Left renal cortex interstitium (tissue), 4 donors: ENCODE measurements at places on chromosomes 3 and 15. TPM values are rescaled to one million over a fixed set of nuclear protein-coding genes. Genes with fewer than 3 reads are reported as not detected.
A peak's percentile ranks its signal among the peaks of the same experiment; 100 is the strongest.

CCR5 gene
- polyA plus RNA-seq, result 0.43 TPM

DNA sequence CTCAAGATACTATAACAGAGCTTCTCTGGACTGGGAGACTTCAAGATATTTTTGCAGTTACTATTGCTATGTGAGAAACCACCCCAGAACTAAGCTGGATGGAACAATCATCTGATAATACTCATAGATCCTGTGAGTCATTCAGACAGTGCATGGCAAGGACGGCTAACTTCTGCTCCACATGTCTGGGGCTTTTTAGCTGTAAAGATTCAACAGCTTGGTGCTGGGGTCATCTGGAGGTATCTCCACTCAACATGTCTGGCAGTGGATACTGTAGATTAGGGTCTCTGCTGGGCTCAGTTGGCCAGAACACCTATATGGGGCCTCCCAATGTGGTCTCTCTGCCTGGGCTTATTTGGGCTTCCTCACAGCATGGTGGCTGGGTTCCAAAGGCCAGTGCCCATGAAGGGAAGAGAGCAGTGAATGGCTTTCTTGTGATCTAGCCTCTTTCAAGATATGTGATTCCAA lies 117.3 kb upstream of the SLC7A14 start:
- DNase-seq, result no peak

CRABP1 gene
- polyA plus RNA-seq, result 73.0 TPM

DNA sequence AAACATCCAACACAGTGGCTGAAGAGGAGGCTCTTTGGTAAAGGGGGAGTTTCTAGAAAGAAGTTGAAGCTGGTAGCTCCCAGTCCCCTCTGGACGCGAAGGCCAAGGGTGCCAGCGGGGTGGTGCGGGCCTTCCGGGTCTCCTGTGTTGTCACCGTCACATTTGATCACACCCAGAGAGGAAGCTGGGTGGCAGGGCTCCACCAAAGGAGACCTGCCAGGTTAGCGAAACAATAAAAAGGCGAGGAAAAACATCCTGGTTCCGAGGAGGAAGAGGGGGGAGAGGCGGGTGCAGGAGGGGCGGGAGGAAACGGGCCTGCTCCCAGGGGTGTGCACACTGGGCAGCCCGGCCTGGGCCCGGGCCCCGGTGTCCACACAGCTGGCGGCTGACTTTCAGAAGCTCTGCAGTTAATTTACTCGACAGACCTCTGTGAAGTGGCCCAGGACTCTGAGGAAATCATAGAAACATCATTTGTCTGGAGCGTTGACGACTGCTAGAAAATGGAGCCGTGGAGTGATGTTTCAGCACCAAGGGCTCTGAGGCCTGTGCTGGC lies 12.1 kb downstream of the HEG1 start:
- DNase-seq, result no peak

GRCh38 chr3:67798412-67798811 lies 144.0 kb upstream of the SUCLG2 start:
- no peak for DNase-seq

PPM1L gene
- 9.2 TPM for polyA plus RNA-seq

- no peak for DNase-seq
Observed at GRCh38 chr3:67518236-67518635, 136.2 kb downstream of the SUCLG2 start.

DNA sequence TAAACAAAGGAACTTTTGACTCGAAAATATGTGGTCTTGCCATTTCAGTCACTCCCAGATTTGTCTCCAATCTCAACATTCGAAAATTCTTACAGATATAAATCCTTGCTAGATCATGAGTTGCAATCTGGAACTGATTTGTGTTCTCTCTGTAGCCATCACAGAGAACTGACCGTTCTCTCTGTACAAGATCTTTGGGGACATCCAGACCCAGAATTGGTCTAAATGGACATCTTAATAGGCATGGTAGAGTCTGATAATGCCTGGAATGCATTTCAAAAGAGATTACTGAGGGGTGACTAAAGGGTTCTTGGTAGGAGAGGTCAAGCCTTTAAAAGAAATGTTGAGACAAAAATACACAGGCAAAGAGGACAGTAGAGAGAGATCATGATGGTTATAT lies 7.2 kb upstream of the MEF2A start:
- no peak for DNase-seq

GRCh38 chr3:192914848-192915247 lies 2.8 kb downstream of the MB21D2 start:
- no peak for DNase-seq

DNA sequence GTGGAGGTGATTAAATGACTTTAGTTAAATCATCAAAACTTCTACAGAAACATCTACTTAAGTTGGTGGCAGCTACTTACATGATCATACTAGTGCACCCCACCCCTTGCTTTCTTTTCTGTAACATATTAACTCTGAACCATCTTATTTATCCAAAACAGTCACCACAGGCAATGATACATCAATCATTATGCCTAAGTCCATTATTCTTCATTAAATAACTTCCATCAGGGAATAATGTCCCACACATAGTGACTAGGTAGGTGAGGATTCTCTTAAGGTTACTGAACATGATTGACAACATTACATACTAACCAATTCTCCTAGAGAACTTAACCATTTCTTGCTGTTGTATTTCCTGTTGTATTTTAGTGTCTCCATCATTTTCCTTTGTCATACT lies 210.2 kb downstream of the NR1D2 start:
- no peak for DNase-seq

TMCC1 gene
- polyA plus RNA-seq, result 25.5 TPM

- no peak for DNase-seq
Observed at GRCh38 chr3:170941551-170941950, 33.1 kb upstream of the EIF5A2 start.

GRCh38 chr15:101820781-101821180 lies 8.8 kb downstream of the OR4F15 start:
- no peak for DNase-seq

DNA sequence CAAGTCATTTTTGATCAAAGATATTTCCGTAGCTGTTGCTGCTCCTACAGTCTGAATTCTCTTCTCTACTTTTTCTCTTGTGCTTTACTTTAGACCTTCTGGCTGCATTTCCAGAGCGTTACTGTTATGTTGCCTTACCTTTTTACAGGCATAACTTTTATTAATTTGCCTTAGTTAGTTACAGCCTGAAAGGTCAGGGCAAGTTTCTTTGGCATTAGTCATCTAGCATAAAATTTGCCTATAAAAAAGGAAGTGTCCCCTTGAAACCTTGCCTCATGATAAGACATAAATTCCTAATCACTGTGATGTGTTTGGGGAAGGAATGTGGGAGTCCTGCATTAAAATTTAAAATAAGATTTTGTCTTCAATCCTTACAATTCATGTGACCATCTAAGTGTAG lies 618.5 kb downstream of the NR2F2 start:
- no peak for DNase-seq

LMAN1L gene
- polyA plus RNA-seq, result not detected

DNA sequence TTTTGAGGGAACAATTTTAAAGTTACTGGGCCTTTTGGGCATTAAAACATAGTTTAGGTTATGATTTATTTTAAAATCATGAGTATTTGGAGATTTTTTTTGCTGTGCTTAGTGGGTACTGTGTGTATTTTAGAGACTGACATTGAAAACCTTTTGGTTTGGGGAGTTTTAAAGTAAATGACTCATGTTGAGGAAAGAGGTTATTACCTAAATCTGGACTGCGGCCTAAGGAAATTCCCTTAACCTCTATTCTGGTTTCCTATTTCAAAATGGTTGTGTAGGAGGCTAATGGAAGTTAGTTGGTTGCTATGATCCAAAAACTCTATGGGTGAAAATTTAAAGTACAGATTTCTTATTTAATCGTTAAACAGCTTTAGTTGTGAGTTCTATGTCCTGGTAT lies 57.3 kb upstream of the DPH6 start:
- no peak for DNase-seq

UACA gene
- 102 TPM for polyA plus RNA-seq

DNA sequence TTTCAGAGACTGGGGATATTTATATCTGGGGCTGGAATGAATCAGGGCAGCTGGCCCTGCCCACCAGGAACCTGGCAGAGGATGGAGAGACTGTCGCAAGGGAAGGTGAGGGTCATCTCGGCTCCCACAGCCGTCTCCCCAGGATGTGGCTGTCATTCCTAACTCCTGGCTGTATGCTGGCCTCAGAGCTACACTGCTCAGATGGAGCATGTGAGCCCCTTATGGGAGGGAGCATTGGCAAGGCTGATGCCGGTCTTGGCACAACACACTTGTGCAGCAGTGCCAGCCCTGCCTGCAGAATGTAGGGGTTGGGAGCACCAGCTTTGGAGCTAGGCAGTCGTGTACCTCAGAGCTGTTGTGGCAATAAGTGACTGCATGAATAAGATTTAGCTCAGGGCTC lies 5.2 kb downstream of the RCCD1 start:
- DNase-seq, result no peak

ROPN1B gene
- not detected for polyA plus RNA-seq

DNA sequence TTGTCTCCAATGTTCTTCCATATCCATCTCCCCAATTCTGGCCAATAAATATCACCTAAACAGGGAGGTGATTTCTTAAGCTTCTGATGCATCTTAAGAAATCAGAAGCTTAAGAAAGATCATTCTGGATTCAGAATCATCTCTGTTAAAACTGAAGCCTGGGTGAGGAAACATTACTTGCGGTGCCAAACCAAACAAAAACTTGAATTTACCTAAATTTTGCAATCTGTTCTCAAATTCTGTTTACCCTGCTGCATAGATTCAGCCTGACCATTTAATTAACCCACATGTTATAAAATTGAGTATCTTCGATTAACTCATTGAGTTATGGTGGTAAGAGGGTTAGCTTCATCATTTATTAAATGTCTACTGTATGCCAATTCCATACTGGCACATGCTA lies 204.4 kb upstream of the ZNF385D start:
- DNase-seq, result no peak

ZIC1 gene
- not detected for polyA plus RNA-seq

- DNase-seq, result peak; percentile 28
Observed at GRCh38 chr3:45583021-45583851, 11.3 kb upstream of the LIMD1 start.

DNA sequence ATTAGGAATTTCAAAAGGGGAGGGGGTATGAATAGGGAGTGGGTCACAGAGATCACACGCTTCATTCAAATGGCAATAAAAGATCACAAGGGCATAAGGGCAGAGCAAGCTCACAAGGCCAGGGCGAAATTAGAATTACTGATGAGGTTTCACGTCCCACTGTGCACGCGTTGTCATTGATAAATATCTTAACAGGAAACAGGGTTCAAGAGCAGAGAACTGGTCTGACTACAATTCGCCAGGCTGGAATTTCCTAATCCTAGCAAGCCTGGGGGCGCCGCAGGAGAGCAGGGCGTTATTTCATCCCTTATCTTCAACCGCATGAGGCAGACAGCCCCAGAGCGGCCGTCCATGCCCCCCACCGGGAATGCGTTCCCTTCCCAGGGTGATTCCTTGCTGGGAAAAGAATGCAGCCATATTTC lies 18.1 kb upstream of the SMCO1 start:
- DNase-seq, result no peak

CTDSPL gene
- polyA plus RNA-seq, result 105 TPM

DNA sequence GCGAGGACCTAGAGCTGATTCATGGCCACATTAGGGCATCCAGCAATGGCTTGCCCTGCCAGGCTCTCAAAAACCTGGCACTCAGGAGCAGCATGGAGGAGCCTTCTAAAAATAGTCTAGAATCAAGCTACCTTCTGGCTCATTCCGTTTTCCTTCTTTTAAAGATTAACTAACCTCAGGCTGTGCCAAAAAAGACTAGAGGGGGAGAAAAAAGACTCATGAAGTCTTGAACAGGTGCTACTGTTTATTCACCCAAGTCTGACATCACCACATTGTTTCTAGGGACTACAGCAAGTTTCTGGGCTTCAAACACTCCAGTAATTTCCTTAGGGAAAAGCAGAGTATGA lies 125.8 kb downstream of the TNIK start:
- no peak for DNase-seq

- no peak for DNase-seq
Observed at GRCh38 chr15:38991701-38992100, 427.1 kb upstream of the RASGRP1 start.

DNA sequence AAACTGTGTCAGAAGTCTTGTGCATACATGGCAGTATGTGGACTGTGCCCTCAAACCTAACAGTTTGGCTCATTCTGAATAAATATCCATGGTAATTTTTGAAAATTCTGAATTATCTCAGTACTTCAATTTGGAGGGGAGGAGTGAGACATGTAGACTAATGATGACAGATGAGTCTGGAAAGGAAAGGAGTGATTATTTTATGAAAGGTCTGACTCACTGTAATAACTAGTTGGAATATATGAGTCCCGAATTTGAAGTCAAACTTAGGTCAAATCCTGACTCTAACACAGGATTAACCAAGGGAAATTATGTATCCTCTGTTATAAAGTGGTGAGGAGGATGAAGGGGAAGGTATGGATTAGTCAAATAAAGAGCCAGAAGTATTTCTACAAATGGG lies 38.6 kb downstream of the SUCNR1 start:
- no peak for DNase-seq

DNA sequence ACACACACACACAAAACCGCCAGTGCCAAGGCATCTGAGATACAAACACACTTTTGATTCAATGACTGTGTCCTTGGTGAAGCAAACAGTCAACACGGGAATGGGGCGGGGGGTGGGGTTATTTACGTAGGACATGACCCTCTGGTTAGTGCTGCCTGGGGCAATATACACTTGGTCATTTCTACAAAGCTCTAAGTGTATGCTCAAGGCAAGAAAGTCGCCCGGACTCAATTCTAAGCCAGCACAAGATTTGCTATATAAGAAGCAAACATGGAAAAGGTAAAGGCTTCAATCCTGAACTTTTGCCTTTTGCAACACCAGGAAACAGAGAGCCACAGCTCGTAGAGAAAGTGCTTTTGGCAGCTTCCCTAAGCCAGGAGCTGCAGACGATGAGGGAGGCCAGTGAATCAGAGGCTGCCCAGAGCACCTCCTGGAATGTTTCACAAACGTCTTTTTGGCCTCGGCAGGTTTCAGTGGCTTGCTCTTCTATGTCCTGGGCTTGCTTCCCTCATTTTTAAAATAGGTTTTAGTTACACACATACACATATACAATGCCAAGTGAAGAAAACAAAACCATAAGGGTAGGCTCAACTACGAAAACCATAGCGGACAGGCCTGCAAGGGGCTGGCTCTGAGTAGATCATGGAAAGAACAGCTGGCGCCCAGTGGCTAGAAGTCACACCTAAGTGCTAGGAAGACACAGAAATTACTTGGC lies 73.6 kb downstream of the TM4SF4 start:
- DNase-seq, result no peak

DNA sequence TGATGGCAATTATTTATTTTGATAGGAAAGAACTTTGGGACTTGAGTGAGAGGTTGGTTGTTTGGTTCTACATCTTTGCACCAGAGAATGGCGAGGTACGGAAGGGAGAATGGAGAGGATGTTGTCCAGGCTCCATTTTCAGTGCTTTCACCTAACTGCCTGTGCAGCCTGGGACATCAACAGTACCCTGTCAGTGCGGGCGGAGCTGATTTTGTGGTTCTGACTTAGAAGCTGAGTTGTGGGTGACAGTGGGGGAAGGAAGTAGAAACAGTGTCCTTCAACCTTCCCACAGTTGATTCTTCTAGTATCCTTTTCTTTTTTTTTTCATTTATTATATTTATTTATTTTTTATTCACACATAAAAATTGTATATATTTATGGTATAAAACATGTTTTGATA lies 95.3 kb downstream of the TIGIT start:
- DNase-seq, result no peak

RAP2B gene
- polyA plus RNA-seq, result 6.3 TPM
